DMS79 treated with DMSO at 0.1 percent for 48 hours (cell line): ENCODE measurements at places on chromosomes 7 and 10.

- no peak for DNase-seq
Measured at GRCh38 chr10:29114141-29114540, 174.7 kb upstream of the LYZL1 start.

- DNase-seq, result no peak
Measured at GRCh38 chr7:7989616-7990440, 21.2 kb downstream of the GLCCI1 start.

DNA sequence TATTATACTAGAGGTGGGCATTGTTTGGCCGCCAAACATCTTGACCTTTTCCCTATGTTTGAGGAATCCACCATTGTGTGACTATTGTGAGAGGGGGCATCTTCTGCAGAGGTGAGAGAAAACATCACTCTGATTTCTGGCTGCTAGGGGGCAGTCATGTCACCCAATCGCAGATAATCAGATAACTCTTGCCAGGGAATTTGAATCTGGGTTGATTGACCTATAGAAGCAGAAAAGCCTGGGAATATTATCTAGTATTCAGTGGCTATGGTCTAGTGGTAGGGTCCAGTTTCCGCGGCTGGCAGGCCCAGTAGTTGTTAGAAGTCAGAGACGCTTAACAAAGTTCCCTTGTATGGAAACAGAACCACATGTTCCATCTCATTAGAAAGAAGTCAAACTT, 808.5 kb downstream of the PHTF2 start:
- DNase-seq, result no peak

DNA sequence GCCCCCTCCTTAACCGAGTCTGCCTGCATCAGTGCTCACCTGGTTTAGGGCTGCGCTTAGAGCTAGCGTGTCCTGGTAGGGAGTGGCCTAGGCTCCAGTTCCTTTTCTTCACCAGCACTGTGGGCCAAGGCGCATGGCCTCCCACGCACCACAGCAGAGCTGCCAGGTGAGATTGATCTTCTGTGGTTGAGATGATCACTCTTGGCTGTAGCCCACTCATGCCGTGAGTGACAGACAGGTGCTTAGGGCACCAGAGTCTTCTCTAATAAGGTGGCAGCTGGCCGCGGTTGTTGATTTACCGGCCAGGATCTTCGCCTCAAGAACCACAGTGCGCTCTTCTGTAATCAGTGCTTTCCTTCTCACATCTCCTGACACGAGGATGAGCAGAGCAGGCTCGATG, 157.2 kb upstream of the INSYN2A start:
- no peak for DNase-seq

DNA sequence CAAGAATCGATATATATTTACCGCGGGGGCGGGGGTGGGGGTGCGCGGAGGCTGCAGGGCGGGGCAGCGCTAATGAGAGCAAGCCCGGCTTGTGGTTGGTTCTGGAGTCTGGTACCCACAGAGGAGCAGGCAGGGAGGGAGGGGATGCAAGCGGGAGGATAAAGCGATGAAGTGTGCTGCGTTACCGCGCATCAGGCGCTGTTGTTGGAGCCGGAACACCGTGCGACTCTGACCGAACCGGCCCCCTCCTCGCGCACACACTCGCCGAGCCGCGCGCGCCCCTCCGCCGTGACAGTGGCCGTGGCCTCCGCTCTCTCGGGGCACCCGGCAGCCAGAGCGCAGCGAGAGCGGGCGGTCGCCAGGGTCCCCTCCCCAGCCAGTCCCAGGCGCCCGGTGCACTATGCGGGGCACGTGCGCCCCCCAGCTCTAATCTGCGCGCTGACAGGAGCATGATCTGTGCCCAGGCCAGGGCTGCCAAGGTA, at the start of gene HECW1:
Gene HECW1, plus strand, starts transcription at position 189 of the 482 bp plus-strand sequence. CDS start 131,259 bp downstream, outside the sequence.
- no peak for DNase-seq

- no peak for DNase-seq
Measured at GRCh38 chr7:3733541-3734140, 432.6 kb downstream of the SDK1 start.

DNA sequence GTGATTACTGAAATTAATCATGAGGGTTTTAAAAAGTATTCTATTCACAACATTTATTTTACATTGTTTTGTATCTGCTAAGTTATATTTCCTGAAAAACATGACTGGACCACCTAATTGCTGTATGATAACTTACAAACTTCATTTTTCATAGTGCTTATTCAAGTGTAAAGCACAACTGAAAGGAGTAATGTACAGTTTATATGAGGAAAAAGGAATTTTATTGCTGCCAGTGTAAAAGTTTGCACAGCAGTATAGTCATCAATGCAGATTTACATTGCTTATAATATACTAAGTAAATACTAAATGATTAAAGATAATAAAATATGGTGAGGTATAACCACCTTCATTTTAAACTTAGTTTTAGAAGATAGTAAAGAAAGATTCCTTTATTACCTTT, 4.0 kb downstream of the PTEN start:
- no peak for DNase-seq

GRCh38 chr7:33243319-33243881, 114.0 kb downstream of the BBS9 start:
- peak; percentile 72 for DNase-seq

DNA sequence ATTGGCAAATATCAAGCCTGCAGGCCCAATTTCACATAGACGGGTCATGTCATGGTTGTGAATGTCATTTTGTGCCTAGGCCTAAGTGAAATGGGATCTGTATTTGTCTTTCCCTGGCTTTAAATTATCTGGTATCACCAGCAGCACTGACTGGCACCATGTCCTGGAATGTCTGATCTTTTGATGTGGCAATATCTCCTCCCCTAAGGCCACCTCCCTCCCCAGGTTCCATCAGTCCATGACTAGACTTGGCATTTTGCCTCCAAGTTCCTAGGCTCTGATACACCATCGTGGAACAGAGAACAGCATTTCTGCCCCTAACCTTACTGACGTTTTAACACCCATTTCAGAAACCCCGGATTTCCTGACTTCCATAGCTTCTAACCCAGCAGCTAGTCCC, 513.9 kb downstream of the GALNT17 start:
- no peak for DNase-seq

DNA sequence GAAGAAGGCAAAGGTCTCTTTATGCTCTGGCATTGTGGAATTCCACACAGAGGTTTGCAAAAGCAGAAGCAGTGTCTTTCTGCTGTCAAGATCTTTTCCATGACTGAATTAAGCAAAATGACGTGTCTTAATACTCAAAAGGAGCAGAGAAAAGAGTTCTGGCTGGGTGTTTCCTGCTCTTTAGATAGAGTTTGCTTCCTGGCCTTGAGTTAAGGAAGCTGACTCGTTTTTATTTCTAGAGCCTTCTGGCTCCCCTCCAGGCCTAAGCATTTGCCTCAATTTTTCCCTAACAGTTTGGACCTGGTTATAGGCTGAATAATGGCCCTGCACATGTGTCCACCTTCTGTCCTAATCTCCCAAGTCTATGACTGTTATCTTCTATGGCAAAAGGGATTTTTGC, 21.6 kb downstream of the TAS2R41 start:
- DNase-seq, result no peak

- no peak for DNase-seq
Measured at GRCh38 chr10:79417731-79418130, 27.7 kb downstream of the ZCCHC24 start.

GRCh38 chr10:51301644-51302043, 227.4 kb downstream of the PRKG1 start:
- no peak for DNase-seq
